ENCODE measurements at places on chromosomes 11 and 22.

- DNase-seq, result no peak
Measured at GRCh38 chr11:7749456-7749855, 43.2 kb upstream of the OVCH2 start.

DNA sequence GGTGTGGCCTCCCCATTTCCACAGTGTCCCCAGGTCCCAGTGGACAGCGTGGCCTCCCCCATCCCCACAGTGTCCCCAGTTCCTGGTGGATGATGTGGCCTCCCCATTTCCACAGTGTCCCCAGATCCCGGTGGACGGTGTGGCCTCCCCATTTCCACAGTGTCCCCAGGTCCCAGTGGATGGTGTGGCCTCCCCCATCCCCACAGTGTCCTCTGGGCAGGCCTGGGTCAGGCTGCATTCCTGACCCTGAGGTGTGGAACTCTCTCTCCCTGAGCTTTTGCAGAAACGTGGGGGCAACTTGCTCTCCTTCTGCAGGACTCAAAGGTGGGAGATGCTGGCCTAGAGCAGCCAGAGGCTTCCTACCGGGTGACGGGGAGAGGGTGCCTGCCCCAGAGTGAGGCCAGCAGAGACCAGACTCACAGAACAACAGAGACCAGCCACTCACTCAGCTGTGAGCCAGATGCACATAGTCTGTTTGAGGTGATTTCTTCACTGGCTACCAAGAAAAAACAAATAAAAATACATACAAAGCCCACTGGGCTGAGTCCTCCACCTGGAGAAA is 85.8 kb upstream of the FGF3 start:
- DNase-seq, result no peak

GRCh38 chr22:43777286-43777685 is 34.8 kb downstream of the EFCAB6 start:
- no peak for DNase-seq

- no peak for DNase-seq
Measured at GRCh38 chr11:11743216-11743615, 98.6 kb upstream of the USP47 start.

DNA sequence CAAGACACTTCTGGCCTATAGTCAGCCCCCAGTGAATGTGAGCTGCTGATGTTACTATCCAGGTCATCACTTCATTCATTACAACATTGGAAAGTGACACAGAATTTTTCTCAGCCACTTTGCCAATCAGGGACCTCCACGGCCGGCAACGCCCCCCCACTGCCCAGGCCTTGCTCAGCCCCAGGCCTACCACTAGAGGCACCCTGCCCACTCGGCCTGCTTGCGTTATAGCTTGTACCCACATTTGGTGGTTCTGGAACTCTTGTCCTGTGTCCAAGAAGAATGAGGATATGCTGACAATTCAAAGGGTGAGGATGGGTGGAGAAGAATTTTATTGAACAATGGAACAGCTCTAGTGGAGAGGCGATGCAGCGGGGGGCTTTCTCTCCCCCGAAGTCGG is 96.2 kb downstream of the TSPAN18 start:
- peak; percentile 1 for DNase-seq

DNA sequence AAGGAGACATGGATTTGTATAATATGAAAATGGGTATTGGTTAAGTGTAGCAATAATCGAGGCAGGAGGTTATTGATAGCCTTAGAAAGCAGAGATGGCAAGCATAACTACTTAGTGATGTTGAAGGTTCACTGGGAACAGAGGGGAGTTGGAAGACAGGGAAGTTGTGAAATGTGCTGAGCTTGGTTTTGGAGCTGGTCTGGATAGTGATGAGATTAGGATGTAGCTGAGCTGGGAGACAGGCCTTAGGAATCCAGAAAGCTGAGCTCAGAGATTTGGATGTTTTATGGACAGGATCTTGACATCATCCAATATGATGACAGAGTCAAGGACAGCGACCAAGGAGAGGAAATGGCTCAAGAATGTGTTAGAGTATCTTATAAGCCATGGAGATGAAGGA is 113.1 kb downstream of the ARHGAP42 start:
- DNase-seq, result no peak

DNA sequence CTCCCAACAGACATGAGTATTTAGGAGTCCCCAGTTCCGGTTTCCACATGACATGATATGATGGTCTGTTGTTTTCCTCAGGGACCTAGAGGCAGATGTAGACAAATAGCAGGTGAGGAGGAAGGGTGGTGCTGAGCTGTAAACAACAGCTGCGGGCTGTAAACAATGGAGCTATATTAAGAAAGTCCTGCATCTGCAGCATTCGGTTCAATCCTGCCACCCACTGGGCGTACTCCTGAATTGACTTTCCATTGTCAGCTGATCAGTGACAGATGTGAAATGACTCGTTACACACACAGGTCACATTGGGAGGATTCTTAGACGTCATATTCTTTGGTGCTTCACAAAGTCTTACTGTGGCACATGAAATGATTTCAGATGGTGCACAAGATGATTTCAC is 26.8 kb upstream of the RAG1 start:
- DNase-seq, result peak; percentile 1

- DNase-seq, result no peak
Measured at GRCh38 chr11:62669420-62670161, 1.9 kb upstream of the UQCC3 start.

DNA sequence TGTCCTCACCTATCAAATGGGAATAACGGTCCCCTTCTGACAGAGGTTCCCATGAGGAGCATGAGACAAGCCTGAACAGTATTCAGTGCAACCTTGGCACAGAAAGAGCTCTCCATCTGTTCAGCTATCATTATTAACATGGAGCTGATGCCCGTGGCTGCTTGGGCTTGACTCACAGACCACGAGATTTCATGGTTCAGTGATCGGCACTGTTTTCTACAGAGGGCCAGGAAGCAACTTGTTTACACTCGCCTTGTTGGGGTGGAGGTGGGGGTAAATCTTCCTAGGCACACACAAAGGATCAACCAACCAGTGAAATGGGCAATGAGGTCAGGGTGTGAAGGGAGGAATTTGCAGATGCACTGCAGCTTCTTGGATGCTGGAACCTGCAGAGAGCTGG is 88.2 kb downstream of the CWC15 start:
- no peak for DNase-seq

DNA sequence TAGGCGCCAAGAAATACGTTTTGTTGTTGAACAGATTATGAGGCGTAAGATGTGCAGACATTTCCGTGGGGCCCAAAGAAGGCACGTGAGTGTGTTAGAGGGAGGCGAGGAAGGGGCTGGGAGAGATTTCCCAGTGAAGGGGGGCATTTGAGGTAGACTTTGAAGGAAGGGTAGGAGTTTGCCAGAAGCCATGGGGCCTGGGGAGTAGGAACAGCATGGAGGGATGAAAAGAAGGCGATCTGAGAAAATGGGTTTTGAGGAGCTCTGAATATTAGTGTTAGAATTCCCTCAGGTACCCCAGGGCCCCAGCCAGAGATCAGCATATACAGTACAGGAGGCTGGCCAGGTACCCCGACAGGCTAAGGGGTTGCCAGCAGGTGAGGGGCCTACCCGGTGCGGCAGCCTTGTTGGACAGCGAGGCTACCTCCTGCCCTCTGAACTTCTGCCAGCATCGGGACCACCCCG is 414 bp upstream of the MIEF1 start:
- DNase-seq, result no peak

- no peak for DNase-seq
Measured at GRCh38 chr11:3866206-3866605, 10.7 kb downstream of the STIM1 start.

DNA sequence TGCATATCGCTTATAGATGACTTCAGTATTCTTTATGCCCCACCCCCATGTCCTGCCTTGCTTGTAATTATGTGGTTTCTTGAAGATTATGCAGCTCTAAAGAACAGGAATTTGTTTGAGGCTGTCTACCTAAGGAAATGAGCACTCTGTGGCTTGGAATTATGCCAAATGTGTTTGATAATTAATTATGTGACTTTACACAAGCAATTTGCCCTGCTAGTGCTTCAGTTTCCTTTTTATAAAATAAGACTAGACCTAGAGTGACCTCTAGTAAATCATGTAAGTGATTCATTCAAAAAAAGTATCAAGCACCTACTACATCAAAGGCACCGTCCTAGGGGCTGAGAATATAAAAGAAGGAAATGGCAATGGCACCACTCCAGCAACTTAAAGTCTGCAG is 491.5 kb upstream of the KIRREL3 start:
- DNase-seq, result no peak

DNA sequence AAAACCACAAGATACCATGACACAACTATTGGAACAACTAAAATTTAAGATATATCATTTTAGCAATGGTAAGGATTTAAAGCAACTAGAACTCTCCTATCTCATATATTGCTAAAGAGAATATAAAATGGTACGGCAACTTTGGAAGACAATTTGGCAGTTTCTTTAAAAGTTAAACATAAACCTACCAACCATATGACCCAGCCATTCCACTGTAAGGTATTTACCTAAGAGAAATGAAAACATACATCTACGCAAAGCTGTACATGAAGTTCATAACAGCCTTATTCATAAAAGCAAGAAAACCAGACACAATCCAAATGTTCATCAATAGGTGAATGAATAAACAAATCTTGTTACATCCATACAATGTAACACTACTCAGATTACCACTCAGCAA is 31.3 kb downstream of the SIK3 start:
- DNase-seq, result no peak

- DNase-seq, result peak; percentile 8
Measured at GRCh38 chr11:130068986-130069658, 572 bp upstream of the APLP2 start.

DNA sequence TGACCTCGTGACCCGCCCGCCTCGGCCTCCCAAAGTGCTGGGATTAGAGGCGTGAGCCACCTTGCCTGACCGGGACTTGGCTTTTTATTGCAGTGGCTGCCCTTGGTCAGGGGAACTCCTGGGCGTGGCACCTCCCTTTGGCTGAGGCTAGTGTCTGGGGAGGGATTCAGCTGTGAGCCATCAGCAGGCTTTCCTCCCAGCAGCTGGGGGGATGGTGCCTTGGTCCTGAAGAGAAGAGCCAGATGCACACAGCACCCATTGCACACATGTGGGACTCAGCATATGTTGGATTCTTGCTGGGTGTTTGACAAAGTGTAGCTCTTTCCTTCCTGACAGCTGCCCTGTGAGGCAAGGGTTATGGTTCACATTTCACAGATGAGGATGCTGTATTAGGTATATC is 8.4 kb downstream of the CYTH4 start:
- DNase-seq, result no peak

GRCh38 chr11:44727114-44727372 is 281 bp downstream of the TSPAN18 start:
- DNase-seq, result no peak

- no peak for DNase-seq
Measured at GRCh38 chr22:46023558-46023981, 46.6 kb upstream of the WNT7B start.

DNA sequence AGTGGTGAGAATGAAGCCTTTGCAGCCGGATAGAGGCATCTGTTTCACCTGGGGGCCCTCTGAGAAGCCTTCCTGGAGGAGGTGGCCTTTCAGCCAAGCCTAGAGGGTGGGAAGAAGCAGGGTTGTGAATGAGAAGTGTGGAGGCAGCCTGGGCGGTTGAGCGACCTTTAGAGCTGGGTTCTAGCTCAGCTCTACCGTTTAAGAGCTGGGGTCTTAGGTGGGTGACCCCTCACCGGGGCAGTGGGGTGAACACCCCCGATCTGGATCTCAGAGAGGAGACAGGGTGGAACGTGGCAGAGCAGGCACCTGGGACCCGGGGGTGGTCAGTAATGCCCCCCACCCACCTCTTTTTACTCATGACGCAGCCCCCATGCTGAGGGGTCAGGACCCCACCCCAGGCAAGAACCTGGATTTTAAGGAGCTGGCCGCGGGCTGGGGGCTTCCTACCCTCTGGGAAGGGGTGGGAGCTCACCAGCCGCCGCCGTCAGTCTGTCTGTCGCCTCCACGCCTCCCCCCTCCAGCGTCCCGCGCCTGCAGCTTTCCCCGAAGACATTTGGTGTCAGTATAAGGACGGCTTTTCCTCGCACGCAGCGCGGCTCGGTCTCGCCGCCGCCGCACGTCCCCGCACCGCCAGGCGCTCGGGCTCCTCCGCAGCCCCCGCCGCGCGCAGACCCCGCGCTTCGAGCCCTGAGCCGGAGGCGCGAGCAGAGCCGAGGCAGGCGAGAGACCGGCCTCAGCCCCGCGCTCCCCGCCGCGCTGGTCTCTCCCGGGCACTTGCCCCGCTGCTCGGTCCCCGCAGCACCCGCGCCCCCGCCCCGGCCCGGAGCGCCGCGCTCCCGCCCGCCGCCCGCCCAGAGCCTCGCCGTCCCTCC is 13.3 kb upstream of the CACNA1I start:
- DNase-seq, result no peak

GRCh38 chr11:101126551-101127196 is 2.9 kb downstream of the PGR start:
- DNase-seq, result no peak

- DNase-seq, result no peak
Measured at GRCh38 chr22:29469755-29470154, 10.3 kb upstream of the NEFH start.

DNA sequence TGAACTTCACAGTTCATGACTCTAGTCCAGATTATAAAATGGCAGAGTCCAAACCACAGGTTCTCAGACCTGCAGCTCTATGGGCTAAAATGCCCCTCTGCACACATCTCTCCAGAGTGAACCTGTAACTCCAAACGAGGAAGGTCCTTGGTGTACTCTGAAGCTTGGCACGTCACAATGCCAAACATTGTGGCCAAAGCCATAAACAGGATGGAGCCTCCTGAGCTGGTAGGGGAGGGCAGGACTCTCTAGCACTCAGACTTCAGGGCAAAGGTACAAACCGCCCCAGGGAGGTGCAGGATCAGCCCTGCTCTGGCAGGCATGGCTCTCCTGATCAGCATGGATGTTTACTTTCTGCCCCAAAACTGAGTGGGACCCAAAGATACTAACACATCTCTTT is 2.3 kb downstream of the SCUBE2 start:
- DNase-seq, result no peak

DNA sequence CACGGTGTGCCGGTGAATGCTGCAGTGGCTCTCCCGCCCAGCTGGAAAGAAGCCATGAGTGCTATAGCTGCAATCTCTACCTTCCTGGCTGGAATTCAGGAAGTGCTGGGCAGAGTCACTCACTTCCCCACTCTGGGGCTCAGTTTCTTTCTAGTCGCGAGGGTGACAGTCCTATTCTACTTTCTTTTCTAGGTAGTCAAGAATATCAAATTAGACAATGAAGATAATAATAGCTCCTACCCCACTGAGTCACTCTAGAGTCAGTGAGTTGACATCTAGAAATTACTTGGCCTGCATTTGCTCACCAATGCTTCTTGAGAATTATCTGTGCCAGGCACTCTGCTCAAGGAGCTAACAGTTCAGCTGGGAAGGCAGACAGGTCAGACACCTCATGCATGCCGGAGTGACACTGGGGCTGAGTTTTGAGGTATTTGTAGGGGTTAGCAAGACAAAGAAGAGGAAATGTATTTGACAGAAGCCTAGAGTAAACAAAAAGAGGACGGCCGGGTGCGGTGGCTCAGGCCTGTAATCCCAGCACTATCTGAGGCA is 3.2 kb downstream of the CENPM start:
- no peak for DNase-seq

- DNase-seq, result no peak
Measured at GRCh38 chr11:121550247-121551030, 97.7 kb upstream of the SORL1-AS1 start.

GRCh38 chr11:6300325-6300724 is 20.0 kb downstream of the CAVIN3 start:
- no peak for DNase-seq
